ENCODE measurements at places on chromosomes 4 and X.

- DNase-seq, result no peak
These were observed 29.7 kb downstream of the TMEM164 start for GRCh38 chrX:110032534-110033147.

DNA sequence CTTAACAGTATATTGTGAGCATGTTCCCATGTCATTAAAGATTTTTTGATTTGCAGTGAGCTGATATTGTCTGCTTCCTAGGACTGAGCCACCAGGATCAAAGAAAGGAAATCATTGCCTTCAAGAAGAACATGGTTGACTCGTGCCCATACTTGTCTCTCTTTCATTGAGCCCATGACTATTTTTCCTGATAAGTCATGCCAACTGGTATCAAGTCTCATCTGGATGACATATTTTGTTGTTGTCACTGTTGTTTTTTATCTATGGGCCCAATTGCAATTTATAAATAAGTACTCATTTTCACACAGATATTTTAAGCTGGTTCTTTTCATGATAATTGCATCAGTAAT, 10.2 kb upstream of the RHOH start:
- DNase-seq, result no peak

DNA sequence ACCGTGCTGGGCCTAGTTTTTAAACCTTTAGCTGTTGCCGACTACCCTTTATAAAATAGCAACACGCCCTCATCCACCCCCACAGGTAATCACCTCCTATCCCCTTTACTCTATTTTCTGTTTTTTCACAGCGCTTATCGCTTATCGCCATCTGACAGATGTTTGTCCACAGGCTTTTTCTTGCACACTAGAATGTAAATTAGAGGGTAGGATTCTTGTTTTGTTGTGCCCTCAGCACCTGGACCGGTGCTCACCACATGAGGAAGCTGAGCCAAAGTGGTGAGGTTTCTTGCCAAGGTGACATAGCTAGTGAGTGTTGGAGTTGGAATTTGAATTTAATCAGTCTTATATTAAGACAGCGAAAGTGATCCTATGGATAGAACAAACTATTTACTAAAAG, 2.9 kb upstream of the RBBP7 start:
- no peak for DNase-seq

- DNase-seq, result no peak
These were observed 60.3 kb upstream of the C4orf50 start for GRCh38 chr4:6078560-6078959.

- no peak for DNase-seq
These were observed 47.7 kb downstream of the TIGD2 start for GRCh38 chr4:89158884-89159503.

- no peak for DNase-seq
These were observed 73.1 kb downstream of the CPZ start for GRCh38 chr4:8665406-8666360.

DNA sequence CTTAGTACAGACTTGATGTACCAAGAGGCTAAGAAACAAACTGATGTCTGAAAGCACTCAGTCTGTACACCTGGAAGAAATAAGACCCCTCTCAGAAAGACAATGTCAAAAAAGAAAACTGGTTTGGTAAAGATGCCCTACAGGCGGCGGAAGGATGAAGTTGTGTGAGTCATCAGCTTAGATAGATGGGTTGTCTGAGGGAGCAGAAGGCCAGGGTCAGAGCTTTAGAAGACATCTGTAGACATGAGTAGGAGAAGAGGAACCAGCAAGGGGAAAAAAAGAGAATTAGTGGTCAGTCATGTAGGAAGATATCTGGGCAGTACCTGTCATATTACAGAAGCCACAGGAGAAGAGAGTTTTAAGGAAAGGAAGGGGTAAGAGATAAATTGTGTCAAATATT, 8.3 kb downstream of the SRPX2 start:
- no peak for DNase-seq

- DNase-seq, result no peak
These were observed 567.9 kb downstream of the INPP4B start for GRCh38 chr4:142278171-142278570.

DNA sequence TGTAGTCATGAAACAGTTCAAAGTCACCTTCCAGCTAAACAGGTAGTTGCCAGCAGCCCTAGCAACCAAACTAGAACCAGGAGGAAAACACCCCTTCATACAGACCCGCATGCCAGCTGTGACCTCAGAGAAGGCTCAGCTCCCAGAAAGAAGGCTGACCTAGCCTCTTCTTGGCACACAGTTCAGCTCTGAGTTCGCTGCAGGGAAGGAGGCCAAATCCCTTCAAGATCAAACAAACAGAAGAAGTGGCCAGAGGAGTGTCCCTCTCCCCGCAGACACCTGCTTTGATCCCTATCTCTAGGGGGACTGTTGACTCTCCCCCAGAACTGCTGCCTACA, 56.0 kb downstream of the HADH start:
- no peak for DNase-seq

- DNase-seq, result no peak
These were observed 66.7 kb upstream of the PRPS1 start for GRCh38 chrX:107561468-107562215.

DNA sequence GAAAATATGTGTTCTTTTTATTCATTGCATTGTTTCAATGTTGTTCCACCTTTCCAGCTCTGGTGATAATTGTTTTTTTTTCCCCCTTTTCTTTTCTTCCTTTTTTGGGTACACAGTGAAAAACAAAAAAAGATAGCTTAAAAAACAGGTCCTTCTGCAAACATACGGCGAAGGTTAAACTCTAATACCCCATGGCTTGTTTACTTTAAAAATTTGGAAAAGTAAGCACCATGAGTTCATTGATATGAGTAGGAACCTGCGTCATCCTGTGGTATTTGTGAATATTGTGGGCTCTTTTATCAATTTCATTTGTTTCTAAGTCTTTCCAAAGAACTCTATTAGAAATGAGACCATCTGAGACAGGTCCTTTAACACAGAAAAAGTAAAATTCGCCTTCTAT, 123.5 kb downstream of the CHRNA9 start:
- DNase-seq, result no peak

DNA sequence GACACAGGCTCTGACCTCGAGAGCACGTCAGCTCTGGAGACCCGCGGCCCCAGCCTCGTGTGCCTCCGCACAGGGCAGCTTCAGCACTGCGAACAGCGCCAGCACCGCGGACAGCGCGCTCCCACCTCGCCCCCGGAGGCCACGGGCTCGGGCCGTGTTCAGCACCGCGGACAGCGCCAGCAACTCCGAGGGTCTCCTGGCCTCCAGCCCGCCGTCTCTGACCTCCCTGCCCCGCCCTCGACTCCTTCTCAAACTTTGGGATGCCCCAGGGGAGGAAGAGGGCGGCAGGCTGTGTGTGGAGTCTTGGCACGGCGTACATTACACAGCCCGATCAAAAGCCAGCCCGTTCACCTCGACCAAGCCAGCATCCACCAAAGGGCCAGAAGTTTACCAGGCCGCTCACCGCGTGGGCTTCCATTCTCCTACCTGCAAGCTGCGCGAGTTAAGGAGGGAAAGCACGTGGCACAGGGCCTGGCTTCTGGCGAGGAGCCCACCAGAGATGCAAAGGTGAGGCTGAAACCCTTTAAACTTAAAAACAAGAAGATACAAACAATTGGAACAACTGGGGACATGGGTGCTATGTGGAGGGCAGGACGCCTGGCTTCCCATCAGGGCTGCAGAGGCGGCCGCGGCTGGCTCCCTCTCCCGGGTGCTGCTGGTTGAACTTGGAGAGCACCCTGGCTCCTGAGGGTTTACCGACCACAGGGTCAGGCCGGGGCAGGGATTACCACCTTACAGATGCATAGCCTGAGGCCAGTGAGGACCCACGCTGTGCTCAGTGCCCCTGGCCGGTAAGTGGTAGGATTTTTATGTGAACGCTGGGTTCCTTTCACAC, 4.5 kb upstream of the NKX1-1 start:
- peak; percentile 19 for DNase-seq

- no peak for DNase-seq
These were observed 16.0 kb downstream of the GAB1 start for GRCh38 chr4:143352720-143353119.

DNA sequence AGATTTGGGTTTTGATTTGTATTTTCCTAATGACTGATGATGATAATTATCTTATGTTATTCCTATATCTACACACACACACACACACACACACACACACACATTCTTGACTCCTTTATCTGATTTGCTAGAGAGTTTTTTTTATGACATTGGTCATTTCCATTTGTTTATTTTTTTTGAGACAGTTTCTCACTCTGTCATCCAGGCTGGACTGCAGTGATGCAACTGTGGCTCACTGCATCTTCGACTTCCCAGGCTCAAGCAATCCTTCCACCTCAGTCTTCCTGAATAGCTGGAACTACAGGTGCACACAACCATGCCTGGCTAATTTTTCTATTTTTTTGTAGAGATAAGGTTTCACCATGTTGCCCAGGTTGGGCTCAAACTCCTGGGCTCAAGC, 6.7 kb downstream of the ZNF81 start:
- DNase-seq, result no peak

DNA sequence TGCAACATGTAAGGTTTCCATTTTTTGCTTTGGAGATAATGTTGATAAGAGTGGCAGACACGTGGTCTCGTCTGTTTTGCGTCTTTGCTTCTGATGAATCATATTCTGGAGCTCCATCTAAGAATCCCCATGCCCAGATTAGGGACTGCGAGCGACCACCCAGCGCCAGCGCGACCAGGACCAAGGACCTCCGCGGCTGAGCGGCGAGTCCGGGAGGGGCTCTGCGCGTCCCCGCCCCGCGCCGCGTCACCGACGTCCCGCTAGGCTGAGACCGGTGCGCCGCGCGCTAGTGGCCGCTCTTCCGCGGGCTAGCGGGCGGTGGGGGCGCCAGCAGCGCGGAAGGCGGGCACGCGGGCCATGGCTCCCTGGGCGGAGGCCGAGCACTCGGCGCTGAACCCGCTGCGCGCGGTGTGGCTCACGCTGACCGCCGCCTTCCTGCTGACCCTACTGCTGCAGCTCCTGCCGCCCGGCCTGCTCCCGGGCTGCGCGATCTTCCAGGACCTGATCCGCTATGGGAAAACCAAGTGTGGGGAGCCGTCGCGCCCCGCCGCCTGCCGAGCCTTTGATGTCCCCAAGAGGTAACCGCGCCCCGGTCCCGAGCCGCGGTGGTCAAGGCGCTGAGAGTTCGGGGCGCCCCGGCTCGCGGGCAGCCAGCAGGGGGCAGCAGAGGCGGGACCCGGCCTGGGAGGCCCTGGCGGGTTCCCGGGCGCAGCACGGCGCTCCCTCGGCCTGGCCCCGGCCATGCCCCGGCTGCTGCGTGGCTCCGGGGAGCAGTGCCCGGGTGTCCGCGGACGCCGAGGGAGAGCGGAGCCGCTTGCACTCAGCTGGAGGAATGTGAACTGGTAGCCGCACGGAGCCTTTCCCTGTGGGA, at the start of gene SRD5A3:
Gene SRD5A3, plus strand, starts transcription at position 263 of the 871 bp plus-strand sequence. Its CDS starts 95 bp downstream, at position 358.
- peak; percentile 64 for DNase-seq

- no peak for DNase-seq
These were observed 26.2 kb downstream of the GRIA3 start for GRCh38 chrX:123210252-123210651.

DNA sequence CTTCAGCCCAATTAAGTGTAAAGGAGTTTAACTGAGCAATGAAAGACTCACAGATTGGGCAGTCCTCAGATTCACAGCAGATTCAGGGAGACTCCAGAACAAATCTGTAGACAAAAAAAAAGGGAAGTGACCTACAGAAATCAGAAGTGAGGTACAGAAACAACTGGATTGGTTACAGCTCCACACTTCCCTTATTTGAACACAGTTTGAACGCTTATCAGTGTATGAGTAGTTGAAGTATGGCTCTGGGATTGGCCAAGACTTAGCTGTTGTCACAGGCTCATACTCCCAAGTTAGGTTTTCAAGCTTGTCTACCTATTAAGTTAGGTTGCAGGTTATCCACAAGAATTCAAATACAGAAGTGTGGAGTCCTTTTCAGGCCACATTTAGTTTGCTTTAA, 112.4 kb upstream of the ELOVL6 start:
- DNase-seq, result no peak

GRCh38 chr4:112975567-112976355, 73.7 kb upstream of the ANK2 start:
- DNase-seq, result no peak

DNA sequence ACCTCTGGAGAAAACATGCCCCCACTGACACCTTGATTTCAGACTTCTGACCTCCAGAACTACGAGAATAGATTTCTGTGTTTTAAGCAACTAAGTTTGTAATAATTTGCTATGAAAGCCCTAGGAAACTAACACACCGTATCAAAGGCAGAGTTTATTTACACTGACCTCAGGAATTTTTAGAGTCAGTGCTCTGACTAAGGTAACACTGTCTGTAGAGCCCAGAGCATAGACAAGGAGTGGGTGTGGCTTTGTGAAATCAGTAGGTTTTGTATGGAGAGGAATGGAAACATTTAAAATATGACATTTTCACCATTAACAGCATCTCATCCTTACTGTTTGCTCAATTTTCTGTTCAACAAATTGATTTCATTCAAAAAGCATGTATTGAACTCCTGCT, 764.4 kb upstream of the PCDH10 start:
- DNase-seq, result no peak

DNA sequence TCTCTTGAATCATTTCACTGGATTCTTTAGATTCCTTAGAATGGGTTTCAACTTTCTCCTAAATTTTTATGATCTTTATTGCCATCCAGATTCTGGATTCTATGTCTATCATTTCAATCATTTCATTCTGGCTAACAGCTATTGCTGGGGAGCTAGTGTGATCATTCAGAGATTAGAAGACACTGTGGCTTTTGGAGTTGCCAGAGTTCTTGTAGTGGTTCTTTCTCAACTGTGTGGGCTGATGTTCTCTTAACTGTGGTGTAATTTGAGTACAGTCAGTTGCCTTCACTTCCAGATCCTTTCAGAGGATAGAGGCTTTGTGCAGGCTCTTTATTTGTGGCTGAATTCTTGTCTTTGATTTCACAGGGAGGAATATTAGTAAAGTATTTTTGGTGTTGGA, 12.1 kb upstream of the CSN2 start:
- no peak for DNase-seq

GRCh38 chrX:24347881-24348280, 12.6 kb upstream of the SUPT20HL1 start:
- no peak for DNase-seq

DNA sequence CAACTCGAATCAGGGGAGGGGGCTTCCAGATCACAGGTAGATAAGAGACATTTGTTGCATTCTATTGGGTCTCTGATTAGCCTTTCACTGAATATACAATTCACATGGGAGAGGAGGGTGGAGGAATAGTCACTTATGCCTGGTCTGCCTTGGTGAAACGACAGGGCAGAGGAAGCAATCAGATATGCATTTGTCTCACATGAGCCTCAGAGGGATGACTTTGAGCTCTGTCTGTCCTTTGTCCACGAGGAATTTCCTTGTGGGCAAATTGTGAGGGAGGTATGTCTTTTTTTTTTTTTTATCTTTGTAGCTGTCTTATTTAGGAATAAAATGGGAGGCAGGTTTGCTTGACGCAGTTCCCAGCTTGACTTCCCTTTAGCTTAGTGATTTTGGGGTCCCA, 28.5 kb upstream of the TMSB4X start:
- DNase-seq, result no peak

DNA sequence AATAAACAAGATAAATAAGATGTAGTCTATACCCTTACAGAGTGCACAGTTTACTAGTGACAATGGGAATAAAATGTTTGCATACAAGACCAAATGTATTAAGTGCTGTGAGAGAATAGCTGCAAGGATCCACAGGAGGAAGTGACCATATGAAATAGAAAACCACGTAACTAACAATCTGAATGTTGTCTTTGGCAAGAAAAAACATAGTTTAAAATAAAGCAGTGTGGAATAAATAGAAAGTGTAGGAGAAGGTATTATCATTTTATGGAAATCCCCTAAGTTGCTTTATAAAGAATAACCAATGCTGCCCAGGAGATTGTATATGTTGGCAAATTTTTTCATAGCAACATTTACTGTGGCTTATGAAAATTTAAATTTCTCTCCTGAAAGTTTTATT, 116.1 kb downstream of the PCDH7 start:
- no peak for DNase-seq

GRCh38 chr4:41512596-41512995, 25.4 kb upstream of the LIMCH1 start:
- DNase-seq, result no peak

Data from CD4-positive, alpha-beta T cell (primary cell).